RKO (cell line): ENCODE measurements at places on chromosomes 16 and 17.

DNA sequence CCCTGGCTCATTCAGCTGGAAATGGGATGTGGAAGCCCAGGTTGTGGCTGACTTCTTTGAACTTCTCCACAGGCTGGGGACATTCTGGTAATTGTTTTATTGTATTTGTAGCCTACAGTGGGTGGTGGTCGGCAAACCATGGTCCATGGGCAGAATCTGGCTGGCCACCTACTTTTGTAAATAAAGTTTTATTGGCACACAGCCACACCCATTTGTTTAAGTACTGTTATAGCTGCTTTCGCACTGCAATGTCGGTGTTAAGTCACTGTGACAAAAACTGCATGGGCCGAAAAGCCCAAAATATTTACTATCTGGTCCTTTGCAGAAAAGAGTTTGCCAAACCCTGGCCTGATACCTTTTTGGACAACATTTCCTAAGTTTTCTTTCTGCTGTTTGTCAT is 86.2 kb downstream of the NTN1 start:
- no peak for DNase-seq

GRCh38 chr16:88329726-88330700 is 52.7 kb upstream of the ZNF469 start:
- DNase-seq: no peak

DNA sequence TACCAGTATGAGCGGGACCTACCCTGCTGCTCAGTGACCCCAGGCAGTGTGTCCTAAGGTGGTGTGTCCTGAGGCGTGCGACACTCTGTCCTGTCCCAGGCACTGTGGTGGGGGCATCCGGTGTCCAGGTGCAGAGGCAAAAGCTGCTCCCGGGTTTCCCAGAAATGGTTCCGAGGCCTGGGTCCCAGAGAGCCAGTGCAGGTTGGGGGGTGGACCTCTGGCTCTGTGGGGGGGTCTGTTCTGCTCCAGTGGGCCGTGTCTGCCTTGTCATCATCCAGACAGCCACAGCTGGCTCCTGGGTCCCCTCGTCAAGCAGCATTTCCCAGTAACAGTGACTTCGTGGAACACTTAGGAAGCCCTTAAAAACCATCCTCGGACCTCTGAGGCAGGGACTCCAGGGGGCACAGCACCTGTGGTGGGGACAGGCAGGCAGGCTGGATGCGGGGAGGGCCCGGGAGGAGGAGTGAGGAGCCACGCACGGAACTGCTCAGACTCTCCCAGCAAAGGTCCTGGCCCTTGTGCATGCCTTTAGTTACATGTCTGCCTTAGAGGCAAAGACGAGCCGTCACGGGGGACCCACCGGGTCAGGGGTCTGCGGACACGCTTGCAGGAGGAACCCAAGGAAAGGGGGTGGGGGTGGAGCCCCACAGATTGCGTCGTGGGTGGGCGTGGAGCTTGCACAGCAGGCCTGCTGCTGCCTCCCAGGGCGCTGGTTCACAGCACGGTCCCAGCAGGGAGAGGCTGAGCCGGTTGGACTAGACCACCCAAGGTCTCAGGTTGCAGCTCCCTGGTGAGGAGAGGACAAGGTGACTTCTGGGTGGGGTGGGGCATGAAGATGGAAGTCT is 5.6 kb downstream of the SLC16A3 start:
- DNase-seq: no peak

DNA sequence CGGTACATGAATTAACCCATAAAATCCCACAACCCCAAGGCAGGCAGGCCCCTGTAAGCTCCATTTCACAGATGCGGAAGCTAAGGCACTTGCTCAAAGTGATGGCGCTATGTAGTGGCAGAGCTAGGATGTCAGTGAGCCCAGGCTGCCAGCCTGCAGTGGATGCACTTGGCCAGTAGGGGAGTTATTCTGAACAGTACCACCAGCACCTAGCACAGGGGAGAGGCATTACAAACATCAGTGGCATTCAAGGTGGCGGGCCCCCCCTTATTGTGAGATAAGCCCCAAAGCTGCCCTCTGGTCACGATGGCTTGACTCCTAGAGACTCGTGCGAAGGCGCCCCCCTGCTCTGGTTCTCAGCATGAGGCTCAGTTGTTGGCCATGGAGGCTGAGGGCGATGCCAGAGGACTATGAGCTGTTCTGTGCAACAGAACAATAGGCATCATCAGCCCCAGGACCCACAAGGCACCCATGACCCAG is 33.8 kb downstream of the GTF3C1 start:
- peak; percentile 45 for DNase-seq

DNA sequence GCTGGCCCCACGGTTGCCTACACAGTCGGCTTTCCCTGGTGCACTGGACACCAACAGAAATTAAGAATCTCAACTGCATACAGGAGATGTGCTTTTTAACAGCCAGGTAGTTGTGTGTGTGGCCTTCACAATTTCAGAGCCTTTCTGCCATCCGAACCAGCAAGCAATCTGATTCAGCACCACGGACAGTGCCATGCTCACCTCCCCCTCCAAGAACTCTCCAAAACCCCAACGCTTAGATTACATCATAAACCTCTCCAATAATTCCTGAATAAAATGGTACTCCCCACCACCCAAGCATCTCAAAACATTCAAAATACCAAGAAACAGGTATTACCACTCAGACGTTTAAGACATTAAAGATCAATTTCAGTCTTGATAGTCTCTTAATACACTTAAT is 31.8 kb downstream of the USP7 start:
- DNase-seq: peak; percentile 39

DNA sequence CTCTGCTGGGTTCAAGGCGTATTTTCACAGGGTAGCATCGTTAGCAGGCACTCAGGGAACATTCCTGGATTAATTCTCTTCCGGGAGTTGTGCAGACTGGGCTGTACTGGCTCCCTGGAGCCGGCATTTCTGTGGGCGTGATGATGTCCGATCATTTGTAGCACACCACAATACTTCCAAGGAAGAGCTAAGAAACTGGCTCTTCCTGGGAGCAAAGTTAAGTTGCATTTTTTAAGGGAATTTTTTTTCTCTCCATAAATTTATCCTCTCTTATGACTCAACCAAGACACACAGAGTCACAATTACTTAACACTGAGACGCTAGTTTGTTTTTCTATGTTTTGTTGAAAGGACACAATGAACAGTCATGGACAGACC is 211.6 kb upstream of the FOXF1 start:
- DNase-seq: no peak

DNA sequence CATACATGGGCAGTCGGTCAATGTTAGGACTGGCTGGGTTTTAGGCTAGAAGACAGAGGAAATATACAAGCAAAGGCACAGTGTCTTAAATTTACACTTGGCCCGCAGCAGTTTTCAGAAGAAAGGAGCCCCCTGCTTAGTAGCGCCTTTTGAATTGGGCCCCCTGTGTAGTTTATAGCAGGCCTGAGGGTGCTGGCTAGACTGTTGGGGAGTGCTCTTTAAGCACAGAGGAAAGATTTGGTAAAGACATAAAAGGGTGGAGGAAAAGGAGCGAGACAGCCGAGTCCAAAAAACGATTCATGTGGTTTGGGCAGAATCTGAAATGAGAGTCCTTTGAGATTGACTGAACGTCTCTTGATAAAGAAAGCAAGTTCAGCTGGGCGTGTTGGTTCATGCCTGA is 10.6 kb downstream of the RMI2 start:
- DNase-seq: no peak

DNA sequence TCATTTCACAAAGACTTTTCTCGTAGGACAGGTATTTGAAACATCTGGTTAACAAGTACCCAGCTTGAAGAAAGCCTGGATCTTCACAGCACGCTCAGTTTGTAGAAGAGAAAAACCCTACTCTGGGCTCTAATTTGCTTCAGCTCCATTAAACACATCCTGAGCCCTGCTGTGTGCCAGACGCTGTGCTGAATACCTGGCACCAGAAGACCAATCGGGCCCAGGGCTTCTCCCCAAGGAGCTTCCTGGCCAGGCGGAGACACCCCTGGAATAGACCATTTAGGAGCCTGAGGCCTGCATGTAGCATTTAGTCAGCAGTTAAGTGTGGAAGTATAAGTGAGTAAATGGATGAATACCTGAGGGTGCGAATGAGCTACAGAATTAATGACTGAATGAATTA is 8.9 kb upstream of the ABAT start:
- DNase-seq: no peak

GRCh38 chr17:69405096-69405495 is 9.4 kb upstream of the MAP2K6 start:
- DNase-seq: no peak

DNA sequence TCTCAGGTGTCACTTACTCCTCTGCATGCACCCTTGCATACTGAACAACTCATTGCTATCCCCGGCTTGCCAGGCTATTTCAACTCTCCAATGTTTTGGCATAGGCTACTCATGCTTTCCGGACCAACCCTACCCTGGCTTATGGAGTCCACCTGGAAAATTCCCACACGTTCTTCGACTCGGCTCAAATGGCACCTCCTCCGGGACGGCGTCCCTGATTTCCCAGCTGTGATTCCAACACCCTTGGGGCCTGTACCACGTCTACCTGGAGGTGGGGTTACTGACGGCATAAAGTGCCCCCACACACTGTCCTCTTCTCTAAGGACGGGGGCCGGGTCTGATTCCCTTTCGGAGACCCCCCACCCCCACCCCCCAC is 498 bp downstream of the SMYD4 start:
- peak; percentile 42 for DNase-seq

GRCh38 chr16:78972006-78972405 is 628.5 kb downstream of the MAF start:
- no peak for DNase-seq

DNA sequence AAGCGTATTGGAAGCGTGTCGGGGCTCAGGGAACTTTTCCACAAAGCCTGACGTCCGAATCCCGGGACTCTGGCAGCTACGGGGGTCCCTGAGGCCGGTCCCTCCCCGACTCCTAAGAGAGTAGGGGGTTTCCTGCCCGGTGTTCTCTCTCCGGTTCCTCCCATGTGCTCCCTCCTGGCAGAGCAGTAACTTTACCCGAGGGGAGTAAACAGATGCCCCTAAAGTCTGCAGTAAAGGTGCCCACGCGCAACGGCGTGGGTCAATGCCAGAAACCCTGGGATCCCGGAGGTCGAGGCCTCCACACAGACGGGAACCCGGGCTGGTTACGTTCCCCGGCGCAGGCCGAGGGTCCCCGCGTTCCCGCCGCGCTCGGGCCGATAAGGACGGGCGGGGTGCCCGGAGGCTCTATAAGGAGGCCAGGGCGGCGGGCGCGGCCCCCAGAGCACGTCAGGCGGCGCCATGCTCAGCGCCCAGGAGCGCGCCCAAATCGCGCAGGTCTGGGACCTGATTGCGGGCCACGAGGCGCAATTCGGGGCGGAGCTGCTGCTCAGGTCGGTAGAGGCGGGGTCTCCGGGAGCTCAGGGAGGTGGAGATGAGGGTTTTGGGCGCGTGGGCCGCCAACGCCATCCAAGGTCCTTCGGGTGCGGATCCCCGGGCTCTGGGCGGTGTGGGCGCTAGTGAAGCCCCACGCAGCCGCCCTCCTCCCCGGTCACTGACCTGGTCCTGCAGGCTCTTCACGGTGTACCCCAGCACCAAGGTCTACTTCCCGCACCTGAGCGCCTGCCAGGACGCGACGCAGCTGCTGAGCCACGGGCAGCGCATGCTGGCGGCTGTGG is at the start of gene HBM:
Gene HBM (plus strand): TSS at position 440 of the 836 bp plus-strand sequence. CDS start 20 bp downstream, at position 460.
- DNase-seq: no peak

GRCh38 chr17:68461589-68461988 is 4.3 kb upstream of the WIPI1 start:
- DNase-seq: no peak

DNA sequence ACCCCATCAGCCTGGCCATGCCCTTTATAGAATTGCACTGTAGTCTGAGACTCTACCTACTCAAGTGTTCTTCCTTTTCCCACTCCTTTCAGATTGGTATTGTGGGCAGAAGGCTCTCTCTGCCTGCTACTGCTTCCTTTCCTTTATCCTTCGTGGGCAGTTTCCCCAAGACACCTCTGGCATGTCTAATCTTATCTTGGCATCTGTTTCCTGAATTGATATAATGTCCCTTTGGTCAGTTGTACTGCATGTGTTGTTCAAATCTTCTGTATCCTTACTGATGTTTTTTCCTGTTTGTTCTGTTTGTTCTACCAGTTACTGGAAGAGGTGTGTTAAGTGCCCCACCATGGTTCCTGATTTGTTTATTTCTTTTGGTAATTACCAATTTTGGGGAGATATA is 29.5 kb upstream of the MSI2 start:
- DNase-seq: no peak

- no peak for DNase-seq
Measured at GRCh38 chr16:49023050-49023449, 258.6 kb downstream of the CBLN1 start.

- DNase-seq: no peak
Measured at GRCh38 chr16:81232740-81233367, 5.6 kb upstream of the BCO1 start.

DNA sequence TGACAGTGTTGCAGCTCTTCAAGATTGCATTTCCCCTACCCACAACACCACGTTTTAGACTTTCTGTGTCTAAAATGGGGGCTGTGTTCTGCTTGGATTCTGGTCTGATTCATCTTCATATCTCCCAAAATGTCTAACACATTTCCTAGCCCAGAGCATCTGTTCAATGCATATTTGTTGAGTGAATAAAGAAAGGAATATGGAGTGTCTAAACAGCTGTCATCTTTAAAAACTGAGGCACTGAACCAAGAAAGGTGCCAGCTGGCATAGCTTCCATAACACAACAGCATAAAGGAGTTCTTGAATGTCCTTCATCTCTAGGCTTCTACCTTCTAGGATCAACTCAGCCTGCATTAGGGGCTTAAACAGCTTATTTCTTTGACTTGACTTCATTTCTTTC is 67.4 kb downstream of the CDH11 start:
- DNase-seq: no peak

GRCh38 chr17:29256735-29257466 is 10.2 kb downstream of the CRYBA1 start:
- no peak for DNase-seq

- peak; percentile 47 for DNase-seq
Measured at GRCh38 chr17:36921095-36921851, 16.0 kb upstream of the LHX1 start.
